ENCODE measurements at places on chromosomes 12 and 14.

DNA sequence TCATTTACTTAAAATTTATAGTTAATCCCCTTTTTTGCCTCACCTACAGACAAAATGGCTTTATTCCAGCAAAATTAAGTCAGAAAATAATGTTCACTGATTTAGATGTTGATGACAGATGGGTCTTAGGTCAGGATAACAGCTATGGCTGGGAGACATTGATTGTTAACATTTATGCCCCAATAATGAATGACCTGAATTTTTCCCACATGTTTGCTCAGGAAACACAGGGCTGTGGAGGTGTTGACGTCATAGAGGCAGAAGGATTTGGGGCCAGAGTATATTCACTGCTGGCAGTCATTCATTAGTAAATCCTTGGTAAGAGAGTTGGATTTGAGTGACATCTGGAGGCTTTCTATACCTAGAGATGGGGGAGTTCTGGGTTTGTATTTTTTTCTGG is 121.3 kb downstream of the PDE3A start:
- peak; percentile 68 for DNase-seq

DNA sequence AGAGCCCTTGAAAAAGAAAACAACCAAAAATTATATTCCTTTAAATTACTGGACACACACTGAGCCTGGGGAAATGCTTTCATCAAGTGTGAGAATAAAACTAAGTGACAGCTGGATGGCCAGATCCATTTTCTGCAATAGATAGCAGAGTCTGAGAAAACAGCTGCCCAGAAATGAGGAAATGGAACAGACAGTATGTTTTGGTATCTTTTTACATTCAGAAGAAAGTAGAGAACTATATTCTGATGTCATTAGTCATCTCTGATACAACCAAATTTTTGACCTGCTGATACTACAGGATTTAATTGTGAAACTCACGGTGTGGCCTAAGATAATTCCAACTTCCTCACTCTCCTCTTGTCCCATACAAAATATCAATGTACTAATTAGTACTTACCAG is 78.2 kb downstream of the HMGA2 start:
- DNase-seq: no peak

- no peak for DNase-seq
Observed at GRCh38 chr12:105740970-105741725, 397.6 kb downstream of the NUAK1 start.

DNA sequence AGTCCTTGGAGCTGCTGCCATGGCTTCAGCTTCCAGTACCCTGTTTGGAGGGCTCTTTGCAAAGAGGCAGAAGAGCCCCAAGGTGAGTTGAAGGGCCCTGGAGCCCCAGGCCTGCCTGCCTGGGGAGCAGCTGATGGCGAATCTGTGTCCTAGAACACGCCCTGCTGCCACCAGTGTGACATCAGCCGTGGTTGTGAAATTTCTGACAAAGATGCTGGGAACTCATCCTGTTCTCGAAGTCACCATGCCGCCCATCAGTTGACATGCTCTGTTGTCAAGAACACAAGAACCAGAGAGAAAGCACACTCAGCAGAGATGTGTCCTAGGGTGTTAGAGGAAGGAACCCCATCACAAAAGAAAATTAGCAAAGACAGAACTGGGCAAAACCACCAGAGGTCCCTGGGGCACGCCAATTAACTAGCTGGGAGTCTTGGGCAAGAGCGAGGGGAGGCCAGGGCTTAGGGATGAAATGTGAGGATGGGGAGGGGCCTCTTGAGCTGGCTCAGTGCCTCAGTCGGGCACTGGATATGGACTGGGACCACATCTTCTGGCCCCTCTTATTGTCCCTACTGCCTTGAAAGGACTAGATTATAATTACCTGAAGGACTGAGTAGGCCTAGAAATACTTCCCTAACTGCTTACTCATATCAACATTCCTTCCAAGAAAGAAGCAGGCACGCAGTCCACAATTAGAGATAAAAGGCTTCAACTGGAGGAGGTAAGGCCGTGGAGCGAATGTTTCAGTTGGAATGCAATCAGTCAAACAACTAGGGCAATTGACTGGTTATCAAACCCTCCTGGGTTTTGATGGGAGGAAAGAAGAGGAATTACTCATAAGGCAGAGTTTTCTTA is 163.1 kb downstream of the CACNA1C start:
- no peak for DNase-seq

DNA sequence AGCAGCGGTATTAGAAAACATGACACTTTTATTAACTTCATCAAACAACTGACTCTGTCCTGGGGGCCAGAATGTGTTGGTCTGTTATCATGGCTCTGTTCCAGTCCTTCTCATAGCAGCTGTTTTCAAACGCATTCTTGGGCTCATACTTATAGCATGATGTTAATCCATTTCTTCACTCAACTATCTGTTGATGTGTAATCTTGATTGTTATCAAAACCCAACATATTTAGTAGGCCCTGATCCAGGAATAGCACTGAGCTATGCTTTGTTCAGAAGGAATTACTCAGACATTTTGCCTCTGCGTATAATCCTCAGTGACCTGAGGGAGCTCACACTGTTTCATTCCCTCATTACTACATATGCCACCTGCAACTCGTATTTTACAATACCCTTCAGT is 315.9 kb downstream of the BMP4 start:
- DNase-seq: no peak

Data from NCI-H82 (cell line).